Fibroblast of lung (primary cell): ENCODE measurements at places on chromosomes 5 and 9. TPM values are rescaled to one million over a fixed set of nuclear protein-coding genes. Genes with fewer than 3 reads are reported as not detected.

FBP2 gene
- total RNA-seq: not detected in 2 replicates

AIF1L gene
- 0.51 and 3.3 TPM in 2 replicates for total RNA-seq

TRPM3 gene
- 0.50 and 0.51 TPM in 2 replicates for total RNA-seq

CDKN2B-AS1 gene
- 3.9 and 7.6 TPM in 2 replicates for total RNA-seq

FAM153A gene
- not detected in 2 replicates for total RNA-seq

WDR38 gene
- total RNA-seq: not detected in 2 replicates

SGCD gene
- total RNA-seq: 21.1 and 67.5 TPM in 2 replicates

NPR2 gene
- 23.6 and 47.4 TPM in 2 replicates for total RNA-seq

CCDC171 gene
- total RNA-seq: 4.6 and 4.8 TPM in 2 replicates

FGFR4 gene
- total RNA-seq: 12.6 and 13.6 TPM in 2 replicates

SVEP1 gene
- 76.3 and 96.9 TPM in 2 replicates for total RNA-seq

SOX30 gene
- under 0.01 TPM in 1 of 2 replicates, not detected in the other for total RNA-seq

SPATA24 gene
- total RNA-seq: 6.4 and 7.4 TPM in 2 replicates

OTP gene
- not detected in 2 replicates for total RNA-seq
